Tibial nerve (tissue), 4 donors: ENCODE measurements at places on chromosomes 3 and 15. TPM values are rescaled to one million over a fixed set of nuclear protein-coding genes. Genes with fewer than 3 reads are reported as not detected.

The KPNA4 gene
- 28.0 TPM for total RNA-seq

The SCAANT1 gene
- total RNA-seq = not detected

The PPP1R2 gene
- total RNA-seq = 79.5 TPM

The B3GALNT1 gene
- 10.8 TPM for total RNA-seq

- no peaks in the 10 kb centered on the region for H3K4me1 ChIP-seq
- H3K27me3 ChIP-seq = no peaks in the 10 kb centered on the region
- no peak for DNase-seq
- no peak overlapping the region for H3K27ac ChIP-seq
Measured at GRCh38 chr3:54830658-54831057, 97.2 kb downstream of the LRTM1 start.

DNA sequence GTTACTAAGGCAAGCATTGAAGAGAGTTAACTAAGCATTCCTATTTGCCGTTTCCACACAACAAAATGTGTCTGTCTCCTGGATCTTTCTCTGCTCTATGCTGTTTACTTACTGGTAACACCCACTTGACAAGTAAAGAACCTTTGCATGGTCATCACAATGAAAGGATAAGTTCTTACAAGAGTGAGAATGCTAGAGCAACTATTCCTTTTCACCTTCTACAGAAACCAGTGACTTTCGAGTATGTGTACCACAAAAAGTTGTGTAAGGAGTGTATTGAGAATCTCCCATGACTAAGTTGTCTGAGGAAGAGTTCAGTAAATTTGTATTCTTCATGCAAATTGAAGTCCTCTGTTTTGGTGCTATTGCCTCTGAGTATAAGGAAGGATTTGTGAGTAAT is 10.8 kb downstream of the TIPARP start:
- peaks cover 4% of the 10 kb centered on the region for H3K36me3 ChIP-seq
- DNase-seq = no peak
- no peaks in the 10 kb centered on the region for H3K27me3 ChIP-seq
- H3K4me1 ChIP-seq = no peaks in the 10 kb centered on the region
- no peak overlapping the region for H3K4me3 ChIP-seq

DNA sequence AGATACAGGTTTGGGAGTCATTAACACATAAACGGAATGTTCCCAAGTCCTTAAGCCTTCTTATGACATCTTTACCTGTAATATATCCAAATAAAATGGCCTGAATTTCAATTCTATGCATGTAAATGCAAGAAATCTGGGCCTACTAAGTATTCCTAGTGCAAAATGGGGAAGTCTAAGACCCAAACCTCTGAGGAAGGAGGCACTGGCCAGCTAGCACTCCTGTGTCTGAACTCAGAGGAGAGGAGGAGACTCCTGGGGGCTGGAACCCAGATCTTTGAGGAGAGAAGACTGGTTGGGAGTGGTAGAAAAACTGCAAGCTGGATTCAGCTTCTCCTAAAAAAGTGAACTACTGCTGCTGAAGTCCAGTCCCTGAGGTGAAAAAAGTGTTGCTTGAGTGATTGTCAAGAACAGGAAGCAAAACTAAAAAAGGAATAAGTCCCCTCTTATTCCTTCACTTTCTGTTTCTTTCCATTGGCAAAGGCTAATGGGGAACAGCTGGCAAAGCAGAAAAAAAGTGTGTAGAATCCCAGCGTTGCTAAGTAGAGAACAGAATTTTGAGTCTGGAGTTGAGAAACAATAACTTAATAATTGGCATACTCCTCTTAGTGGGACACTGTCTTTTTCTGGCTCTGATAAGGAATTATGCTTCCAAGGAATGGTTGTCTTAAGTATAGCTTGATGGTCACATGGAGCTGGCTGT is 54.8 kb upstream of the ATP2C1 start:
- H3K27ac ChIP-seq = no peak overlapping the region
- H3K4me1 ChIP-seq = peaks cover 6% of the 10 kb centered on the region
- no peak for DNase-seq

DNA sequence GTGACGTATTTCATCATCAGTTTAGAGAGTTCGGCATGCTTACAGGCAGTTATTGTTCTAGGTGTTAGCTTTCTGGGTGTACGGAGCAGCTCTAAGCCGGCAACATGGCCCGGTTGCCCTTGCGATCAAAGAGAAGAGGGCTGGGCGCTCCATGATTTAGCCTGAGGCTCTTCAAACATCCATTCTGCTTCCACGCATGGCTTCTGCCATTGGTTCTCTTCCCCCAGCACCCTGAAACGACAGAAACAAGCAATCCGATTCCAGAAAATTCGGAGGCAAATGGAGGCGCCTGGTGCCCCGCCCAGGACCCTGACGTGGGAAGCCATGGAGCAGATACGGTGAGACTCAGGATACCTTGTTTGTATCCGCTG is 574 bp downstream of the NGRN start:
- peaks cover 44% of the 10 kb centered on the region for H3K4me1 ChIP-seq
- peaks cover 7% of the 10 kb centered on the region for H3K36me3 ChIP-seq
- H3K27me3 ChIP-seq = no peaks in the 10 kb centered on the region

- no peaks in the 10 kb centered on the region for H3K27me3 ChIP-seq
- no peak overlapping the region for H3K4me3 ChIP-seq
- DNase-seq = no peak
- no peaks in the 10 kb centered on the region for H3K36me3 ChIP-seq
- H3K4me1 ChIP-seq = no peaks in the 10 kb centered on the region
- no peak overlapping the region for H3K27ac ChIP-seq
Measured at GRCh38 chr3:17979252-17979651, 236.8 kb upstream of the TBC1D5 start.
